ENCODE measurements at places on chromosomes 12 and 14. TPM values are rescaled to one million over a fixed set of nuclear protein-coding genes. Genes with fewer than 3 reads are reported as not detected.

COX8C gene
- not detected for total RNA-seq

DNAL1 gene
- 2.6 TPM for total RNA-seq

DNA sequence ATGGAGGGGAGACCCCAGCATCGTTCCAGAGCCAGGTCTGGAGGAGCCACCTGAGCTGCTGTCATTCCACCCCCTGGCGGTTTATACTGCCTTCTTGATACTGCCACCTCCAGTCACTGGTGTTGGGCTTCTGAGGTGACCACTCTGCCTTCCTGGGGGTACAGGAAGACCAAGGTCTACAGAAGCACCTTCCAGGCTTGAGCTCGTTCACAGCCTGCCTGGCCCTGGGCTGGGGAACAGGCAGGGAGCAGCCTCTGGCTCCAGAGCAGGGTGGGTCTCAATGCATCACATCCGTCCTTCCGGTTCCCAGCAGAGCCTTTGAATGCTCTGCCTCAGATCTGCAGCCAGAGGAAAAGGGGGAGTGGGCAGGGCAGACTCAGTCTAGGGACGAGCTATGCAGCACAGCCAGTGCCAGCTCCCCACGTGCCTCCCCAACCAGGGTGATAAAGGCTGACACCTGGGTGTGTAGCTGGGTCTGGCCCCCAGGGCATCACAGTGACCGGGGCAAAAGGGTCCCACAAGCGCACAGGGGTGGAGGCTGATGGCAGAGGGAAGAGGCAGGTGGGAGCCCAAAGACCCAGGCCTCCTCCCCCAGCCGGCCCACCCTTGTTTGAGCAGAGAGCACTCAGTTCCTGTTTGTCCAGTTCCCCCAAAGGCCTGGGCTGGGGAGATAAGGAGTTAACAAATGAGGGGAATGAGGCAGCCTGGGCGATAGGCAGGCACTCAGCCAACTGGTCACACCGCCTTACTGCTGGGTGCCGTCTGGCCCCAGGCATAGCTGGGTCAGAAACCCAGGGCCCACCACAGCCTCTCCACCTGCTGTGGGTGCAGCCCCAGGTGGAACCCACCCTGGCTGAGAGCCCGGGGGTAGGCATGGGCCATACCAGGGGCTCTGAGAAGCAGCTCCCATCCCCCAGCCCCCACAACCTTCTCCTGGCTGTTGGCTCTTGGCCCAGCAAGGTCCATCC, 17.1 kb downstream of the DEGS2 start:
- H3K4me3 ChIP-seq: no peak overlapping the region
- no peaks in the 10 kb centered on the region for H3K36me3 ChIP-seq
- peaks cover 9% of the 10 kb centered on the region for H3K4me1 ChIP-seq
- H3K27me3 ChIP-seq: no peaks in the 10 kb centered on the region

FGD4 gene
- 6.8 TPM for total RNA-seq

DNA sequence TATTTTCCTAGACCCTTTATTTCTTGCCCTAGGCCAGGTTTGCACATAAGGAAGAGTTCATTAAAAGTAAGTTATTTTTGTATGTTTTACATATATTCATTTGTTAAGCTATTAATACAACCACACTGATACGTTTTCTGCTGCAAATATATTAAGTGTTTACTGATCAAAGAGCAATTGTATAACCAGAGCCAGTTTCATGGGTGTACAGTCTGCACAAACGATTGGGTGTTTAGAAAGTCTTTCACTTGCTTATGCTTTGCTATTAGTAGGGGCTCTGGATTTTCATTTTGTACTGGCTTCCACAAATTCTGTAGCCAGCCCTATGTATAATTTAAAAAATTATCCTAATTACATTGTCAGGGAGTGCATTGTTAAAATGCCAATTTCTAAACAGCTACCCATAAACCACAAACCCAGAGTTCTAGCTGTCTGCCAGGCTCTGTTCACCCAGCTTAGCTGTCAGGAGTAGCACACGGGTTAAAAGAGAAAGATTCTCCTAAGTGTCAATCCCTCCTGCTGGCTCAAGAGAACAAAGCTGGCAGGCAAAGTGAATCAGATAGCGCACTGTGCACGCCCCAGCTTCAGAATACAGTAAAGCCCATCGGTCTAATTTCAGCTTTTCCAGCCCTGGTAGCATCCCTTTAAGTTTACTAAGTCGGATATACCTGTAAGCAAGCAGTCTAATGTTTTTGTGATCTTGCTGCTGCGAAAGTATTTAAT, 151.0 kb upstream of the LMO3 start:
- H3K27me3 ChIP-seq: no peaks in the 10 kb centered on the region
- no peaks in the 10 kb centered on the region for H3K36me3 ChIP-seq
- DNase-seq: no peak
- no peak overlapping the region for H3K4me3 ChIP-seq

GRCh38 chr14:62743118-62743517, 302.1 kb downstream of the KCNH5 start:
- no peaks in the 10 kb centered on the region for H3K36me3 ChIP-seq
- H3K4me3 ChIP-seq: no peak overlapping the region
- H3K27ac ChIP-seq: no peak overlapping the region
- no peaks in the 10 kb centered on the region for H3K27me3 ChIP-seq
- no peaks in the 10 kb centered on the region for H3K4me1 ChIP-seq

DNA sequence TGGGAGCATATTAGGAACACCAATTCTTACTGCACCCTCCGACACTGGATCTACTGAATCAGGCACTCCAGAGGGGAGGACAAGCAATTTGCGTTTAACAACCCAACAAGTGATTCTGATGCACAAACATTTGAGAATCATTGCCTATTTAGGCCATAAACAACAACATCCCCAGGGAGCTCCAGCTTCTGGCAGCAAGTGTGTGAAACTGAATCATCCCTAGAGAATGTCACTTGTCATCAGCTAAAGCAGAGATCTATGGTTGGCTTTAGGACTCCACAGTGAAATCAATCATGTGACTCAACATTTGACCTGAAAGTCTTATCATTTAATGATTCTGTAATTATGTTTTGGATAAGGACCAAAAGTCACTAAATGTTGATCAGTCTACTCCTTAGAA, 505.0 kb upstream of the FLRT2 start:
- no peaks in the 10 kb centered on the region for H3K27me3 ChIP-seq
- no peak for DNase-seq
- no peak overlapping the region for H3K4me3 ChIP-seq

KCNH5 gene
- not detected for total RNA-seq

GRCh38 chr12:64083285-64084210, 138.5 kb downstream of the KICS2 start:
- peaks cover 4% of the 10 kb centered on the region for H3K4me1 ChIP-seq
- no peaks in the 10 kb centered on the region for H3K36me3 ChIP-seq
- no peaks in the 10 kb centered on the region for H3K27me3 ChIP-seq
- DNase-seq: no peak
- no peak overlapping the region for H3K4me3 ChIP-seq

- H3K36me3 ChIP-seq: no peaks in the 10 kb centered on the region
- H3K27me3 ChIP-seq: no peaks in the 10 kb centered on the region
- H3K4me3 ChIP-seq: no peak overlapping the region
- no peaks in the 10 kb centered on the region for H3K4me1 ChIP-seq
- H3K27ac ChIP-seq: no peak overlapping the region
- DNase-seq: no peak
Observed at GRCh38 chr14:59771577-59771976, 99.0 kb downstream of the RTN1 start.

DUSP6 gene
- total RNA-seq: 34.4 TPM

- H3K36me3 ChIP-seq: no peaks in the 10 kb centered on the region
- no peak overlapping the region for H3K4me3 ChIP-seq
- H3K4me1 ChIP-seq: no peaks in the 10 kb centered on the region
- DNase-seq: no peak
Observed at GRCh38 chr12:124629789-124630480, 62.5 kb upstream of the NCOR2 start.

CEBPE gene
- total RNA-seq: 0.08 TPM

GLS2 gene
- 42.2 TPM for total RNA-seq

- H3K27me3 ChIP-seq: no peaks in the 10 kb centered on the region
- H3K4me1 ChIP-seq: no peaks in the 10 kb centered on the region
- no peak overlapping the region for H3K4me3 ChIP-seq
- no peak overlapping the region for H3K27ac ChIP-seq
- no peak for DNase-seq
Observed at GRCh38 chr12:87847147-87847546, 182.1 kb downstream of the C12orf50 start.

GRCh38 chr14:90576581-90576980, 179.8 kb downstream of the CALM1 start:
- no peaks in the 10 kb centered on the region for H3K4me1 ChIP-seq
- H3K4me3 ChIP-seq: no peak overlapping the region
- DNase-seq: no peak
- no peak overlapping the region for H3K27ac ChIP-seq
- no peaks in the 10 kb centered on the region for H3K27me3 ChIP-seq
- peaks cover 20% of the 10 kb centered on the region for H3K36me3 ChIP-seq

- H3K4me1 ChIP-seq: no peaks in the 10 kb centered on the region
- H3K36me3 ChIP-seq: no peaks in the 10 kb centered on the region
- no peaks in the 10 kb centered on the region for H3K27me3 ChIP-seq
- H3K4me3 ChIP-seq: no peak overlapping the region
Observed at GRCh38 chr12:30420561-30420960, 275.1 kb downstream of the IPO8 start.

PTCSC3 gene
- not detected for total RNA-seq

OSGEP gene
- 29.0 TPM for total RNA-seq
